ENCODE measurements at places on chromosomes 11 and 22.

- DNase-seq = no peak
These were observed 35.0 kb downstream of the DKK3 start for GRCh38 chr11:11973361-11973800.

GRCh38 chr11:25068451-25068850, 571.6 kb downstream of the LUZP2 start:
- no peak for DNase-seq

- DNase-seq = no peak
These were observed 638 bp upstream of the TENM4 start for GRCh38 chr11:79441461-79441875.

- DNase-seq = no peak
These were observed 561.0 kb downstream of the LUZP2 start for GRCh38 chr11:25057861-25058260.

- DNase-seq = no peak
These were observed at the start of gene FJX1 for GRCh38 chr11:35617687-35618496. Gene FJX1 (plus strand): TSS chr11:35618460. CDS start chr11:35618637, 177 bp downstream.

DNA sequence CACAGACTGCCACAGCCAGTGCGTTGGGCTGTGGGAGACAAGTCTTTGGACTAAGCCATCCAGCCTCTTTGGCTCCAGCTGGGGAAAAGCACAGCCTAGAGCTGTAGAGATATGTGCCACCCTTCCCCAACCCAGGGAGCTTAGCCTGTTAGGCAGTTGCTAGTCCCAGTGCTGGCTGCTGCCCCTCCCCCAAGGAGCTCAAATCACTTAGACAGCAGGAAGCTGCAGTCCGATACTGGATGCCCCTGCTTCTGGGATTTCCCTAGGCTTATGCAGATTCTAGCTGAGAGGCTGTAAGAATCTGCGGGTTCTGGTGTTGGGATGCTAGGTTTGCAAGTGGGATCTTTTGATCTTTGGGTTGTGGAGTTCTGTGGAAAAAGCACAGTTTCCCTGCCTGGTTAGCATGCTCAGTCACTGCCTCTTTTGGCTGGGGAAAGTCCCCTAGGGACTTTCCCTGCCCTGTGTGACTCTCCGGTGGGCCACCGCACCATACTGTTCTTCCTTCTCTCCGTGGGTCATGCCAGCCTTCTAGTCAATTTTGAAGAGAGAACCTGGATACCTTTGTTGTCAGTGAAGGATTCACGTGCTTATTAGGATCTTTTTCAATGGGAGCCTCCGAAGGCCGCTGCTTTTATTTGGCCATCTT, 792.0 kb downstream of the KCNA4 start:
- DNase-seq = no peak

- DNase-seq = no peak
These were observed 15.8 kb upstream of the TCF20 start for GRCh38 chr22:42286205-42286604.

DNA sequence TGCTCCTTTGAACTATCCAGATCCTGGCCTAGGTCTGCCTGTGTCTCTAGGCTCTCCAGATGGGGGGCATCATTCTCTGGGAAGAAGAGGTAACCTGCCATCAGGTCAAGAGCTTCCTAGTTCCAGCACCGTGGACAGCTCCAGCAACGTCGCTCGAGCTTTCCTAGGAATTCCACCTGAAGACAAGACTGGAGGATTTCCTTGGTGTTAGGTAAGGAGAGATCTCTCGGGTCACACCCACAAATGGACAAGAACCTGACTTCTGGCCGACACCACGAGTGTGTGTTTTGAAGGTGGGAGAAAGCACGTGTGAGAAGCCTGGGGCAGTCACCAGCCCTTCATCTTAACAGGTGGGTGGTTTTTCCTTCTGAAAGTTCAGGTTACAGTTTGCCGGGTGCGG, 1.2 kb downstream of the PRG3 start:
- no peak for DNase-seq

GRCh38 chr11:69003866-69004367, 9.1 kb downstream of the MRGPRF start:
- no peak for DNase-seq

- no peak for DNase-seq
These were observed 12.5 kb upstream of the CHST1 start for GRCh38 chr11:45677770-45678512.

DNA sequence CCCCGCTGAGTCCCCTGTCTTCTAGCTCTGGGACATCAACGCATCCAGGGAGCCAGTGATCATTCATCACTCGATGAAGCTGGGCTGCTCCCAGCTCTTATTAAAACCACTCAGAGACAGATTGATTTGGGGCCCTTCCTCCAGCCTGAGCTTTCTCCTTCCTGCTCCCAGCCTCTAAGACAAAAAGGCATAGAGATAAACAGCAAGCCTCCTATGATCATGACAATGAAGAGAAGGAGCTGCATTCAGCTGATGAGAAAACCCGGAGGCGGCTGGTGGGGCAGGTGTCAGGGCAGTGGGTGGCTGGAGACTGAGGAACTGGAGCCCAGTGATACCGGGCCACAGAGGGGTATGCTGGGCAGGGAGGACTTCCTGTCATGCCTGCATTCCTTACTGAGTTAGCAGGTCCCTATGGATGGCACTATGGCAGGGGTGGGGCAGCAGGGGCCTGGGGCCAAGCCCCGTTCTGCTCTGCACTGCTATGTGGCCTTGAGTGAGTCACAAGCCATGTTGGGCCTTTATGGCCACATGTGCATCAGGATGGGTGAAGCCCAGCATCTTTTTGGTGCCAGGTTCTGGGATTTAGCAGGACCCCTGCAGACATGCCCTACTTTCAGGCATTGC, 20.2 kb downstream of the PVALB start:
- no peak for DNase-seq

GRCh38 chr11:66639066-66639813, 737 bp downstream of the RBM4 start:
- no peak for DNase-seq

DNA sequence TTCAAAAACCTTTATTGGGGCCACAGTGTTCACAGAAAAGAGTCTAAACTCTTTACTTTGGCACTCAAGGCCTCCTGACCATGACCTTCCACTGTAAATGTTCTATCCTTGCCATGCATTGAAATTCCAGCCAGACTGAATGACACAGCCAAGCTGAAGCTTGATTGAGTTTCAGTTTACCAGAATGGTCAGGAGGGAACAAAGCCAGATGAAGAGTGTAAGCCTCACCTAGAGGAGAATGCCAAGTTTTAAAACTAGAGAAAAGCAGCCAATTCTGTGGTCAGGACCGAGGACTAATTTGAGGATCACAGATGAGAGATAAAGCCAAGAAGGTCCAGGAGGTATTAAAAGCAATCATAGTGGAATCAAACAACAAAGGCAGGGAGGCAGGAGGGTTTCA, 215.3 kb downstream of the KCNA4 start:
- DNase-seq = no peak

DNA sequence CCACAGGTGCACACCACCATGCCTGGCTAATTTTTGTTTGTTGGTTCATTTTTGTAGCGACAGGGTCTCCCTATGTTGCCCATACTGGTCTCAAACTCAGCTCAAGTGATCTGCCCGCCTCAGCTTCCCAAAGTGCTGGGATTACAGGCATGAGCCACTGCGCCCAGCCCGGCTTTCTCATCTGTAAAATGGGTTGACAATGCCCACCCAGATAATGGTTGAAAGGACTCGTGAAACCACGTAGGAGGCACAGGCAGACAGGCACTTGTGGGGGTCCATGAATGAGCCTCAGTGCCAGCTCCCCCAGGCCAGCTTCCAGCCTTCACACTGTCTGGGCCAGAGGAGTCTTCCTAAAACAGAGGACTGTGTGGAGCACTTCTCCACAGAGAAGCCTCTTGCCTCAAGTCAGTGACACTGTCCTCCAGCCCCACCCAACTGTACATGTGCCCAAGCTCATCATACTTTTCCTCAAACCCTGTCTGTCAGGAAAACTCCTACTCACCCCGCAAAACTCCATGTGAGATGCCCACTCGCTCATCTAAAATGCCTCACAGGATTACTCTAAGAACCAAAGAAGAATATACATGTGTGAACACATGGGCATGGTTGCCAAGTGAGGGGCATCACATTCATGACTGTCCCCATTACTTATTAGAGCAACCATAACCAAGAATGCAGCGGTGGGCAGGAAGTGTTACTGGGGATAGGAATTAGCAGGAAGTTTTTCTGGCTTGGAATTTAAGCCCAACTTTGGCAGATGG, 32.1 kb upstream of the WNT7B start:
- no peak for DNase-seq

DNA sequence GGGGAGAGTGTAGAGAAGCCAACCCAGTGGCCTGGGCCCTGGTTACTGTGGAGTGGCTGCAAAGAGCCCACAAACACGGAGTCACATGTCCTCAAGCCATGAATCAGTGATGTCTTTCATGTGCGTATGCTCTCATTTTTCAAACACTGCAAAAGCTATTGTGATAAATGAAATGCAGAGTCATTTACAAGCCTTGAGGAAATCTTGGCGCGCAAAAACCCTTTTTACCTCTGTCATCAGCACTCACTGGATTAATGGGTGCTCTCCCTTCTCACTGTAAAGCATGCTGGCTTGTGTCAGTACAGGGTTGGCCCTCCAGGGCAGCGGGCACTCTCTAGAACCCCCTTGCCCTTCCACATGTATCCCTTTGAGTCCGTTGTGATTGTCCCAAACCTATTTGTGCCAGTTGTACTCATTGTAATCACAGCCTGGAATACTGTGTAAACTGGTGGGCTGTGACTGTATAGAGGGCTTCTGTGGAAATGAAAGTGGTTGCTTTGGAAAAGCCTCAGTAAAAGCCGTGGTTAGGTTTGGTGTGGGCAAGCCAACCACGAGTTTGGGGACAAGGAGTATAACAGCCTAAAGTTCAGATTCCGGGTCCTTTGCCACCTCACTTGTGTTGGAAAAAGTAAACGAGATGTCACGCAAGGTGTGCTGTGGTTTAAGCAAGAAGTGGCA, 10.4 kb downstream of the GNAZ start:
- no peak for DNase-seq

GRCh38 chr11:122023614-122024250, 92.3 kb downstream of the BLID start:
- no peak for DNase-seq

DNA sequence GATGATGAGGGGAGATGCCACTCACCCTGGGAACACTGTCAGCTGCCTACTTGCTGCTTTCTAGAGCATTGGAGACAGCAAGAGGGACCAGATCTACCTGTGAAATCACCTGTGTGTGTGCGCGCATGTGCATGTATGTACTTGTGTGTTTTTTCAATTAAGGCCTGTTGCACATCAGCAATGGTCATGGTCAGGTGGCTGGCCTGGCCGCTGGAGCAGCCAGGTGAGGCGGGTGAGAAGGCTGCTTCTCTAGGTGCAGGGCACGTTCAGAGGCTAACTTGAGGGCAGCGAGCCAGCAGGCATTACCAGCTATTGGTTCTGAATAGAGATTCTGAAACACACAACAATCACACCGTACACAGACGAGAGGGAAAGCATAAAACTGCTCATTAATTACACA, 65.1 kb downstream of the PARVG start:
- no peak for DNase-seq

DNA sequence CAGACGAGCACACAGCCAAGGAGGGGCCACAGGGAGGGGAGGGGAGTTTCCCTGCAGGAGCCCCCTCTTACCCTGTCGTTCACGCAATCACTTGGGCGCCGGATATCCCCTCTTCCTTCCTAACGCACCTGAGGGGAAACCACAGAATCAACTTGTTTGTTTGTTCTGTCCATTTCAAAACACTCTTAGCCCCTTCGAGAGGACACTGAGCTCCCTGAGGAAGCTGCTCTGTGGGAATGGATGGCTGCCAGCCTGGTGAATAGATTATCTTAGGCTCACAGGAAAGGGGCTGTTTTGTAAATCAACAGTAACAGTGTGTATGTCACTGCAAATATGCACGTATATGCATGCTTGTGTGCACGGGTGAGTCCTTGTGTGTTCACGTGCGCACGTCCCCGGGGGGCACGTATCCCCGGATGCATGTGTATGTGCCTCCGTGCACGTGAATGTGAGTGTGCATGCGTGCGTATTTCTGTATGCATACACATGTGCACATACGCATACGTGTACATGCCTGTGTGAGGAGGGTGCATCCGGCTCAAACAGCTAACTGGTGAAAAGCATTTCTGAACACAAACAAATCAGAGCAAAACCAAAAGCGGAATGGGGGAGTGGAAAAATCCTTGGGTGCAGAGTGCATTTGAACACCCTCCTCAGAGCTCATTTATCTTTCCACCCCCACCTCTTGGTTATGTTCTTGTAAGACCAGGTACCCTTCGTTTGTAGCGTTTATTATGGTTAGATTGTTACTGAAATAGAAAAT, 7.2 kb downstream of the ARSA start:
- no peak for DNase-seq

DNA sequence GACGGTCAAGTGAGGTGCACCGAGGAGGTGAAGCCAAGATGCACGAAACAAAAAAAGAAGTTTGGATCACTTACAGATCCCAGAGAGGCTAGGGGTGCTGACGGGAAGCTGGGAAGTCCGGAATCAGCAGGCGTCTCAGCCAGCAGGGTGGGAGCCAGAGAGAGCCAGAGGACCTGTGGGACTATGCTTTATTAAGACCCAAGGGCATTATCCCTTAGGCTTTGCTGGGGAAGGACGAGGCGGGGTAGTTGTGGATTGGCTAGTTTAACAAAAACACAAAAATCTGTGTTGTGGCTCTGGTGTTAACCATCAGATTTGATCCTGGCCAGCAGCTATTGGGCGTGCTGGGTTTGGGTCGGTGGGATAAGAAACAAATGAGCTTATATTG, 427.1 kb downstream of the DYNC2H1 start:
- DNase-seq = no peak

- no peak for DNase-seq
These were observed 177.5 kb downstream of the TMEM135 start for GRCh38 chr11:87215236-87215635.

DNA sequence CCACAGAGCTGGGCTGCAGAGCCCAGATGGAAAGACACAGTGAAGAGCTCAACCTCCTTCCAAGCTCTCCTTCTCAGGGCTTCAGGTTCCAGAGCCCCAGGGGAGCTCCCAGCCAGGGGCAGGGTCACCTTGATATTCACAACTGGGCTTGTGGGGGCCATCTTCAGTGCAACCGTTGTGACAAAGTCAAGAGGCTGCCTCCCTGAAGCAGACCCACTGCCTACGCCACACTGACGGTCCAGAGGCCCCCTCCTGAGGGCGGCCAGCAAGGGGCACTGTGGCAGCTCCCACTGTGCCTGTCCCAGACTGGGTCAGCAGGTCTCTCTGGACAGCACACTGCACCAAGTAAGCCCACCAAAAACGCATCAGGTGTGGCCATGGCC, 84.1 kb downstream of the DGCR2 start:
- no peak for DNase-seq

DNA sequence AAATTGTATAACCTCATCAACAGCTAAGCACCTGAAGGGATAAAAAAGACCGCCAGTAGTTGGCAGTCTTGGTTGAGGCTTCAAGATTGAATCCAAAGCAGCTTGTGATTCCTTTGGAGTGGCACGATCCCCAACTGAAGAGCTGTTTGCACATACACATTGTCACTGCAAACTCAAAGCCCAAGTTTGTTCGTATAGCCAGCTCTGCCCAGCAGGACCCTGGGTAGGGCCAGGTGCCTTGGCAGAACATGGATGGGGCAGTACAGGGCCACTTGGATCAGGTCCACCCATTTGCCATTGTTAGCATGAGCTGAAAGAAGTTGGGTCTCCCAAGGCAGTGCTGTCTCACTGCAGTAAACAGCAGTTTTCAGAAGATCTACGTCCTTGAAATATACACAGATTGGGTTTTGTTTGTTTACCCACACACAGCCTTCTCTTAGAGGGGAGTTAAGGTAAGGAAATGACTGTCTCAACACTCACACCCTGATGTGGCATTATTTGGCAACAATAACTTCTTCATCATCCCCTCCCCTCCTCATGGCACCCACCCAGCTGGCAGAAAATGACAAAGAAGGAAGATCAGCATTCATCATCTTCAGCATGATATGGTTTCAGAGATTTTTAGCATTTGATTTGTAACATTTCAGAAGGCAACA, 132.9 kb downstream of the COMMD9 start:
- no peak for DNase-seq

GRCh38 chr11:112617977-112618826, 343.0 kb upstream of the NCAM1 start:
- no peak for DNase-seq

Data from cortex of kidney (tissue), 1 donor.